ENCODE measurements at places on chromosomes 4 and X. TPM values are rescaled to one million over a fixed set of nuclear protein-coding genes. Genes with fewer than 3 reads are reported as not detected.

DNA sequence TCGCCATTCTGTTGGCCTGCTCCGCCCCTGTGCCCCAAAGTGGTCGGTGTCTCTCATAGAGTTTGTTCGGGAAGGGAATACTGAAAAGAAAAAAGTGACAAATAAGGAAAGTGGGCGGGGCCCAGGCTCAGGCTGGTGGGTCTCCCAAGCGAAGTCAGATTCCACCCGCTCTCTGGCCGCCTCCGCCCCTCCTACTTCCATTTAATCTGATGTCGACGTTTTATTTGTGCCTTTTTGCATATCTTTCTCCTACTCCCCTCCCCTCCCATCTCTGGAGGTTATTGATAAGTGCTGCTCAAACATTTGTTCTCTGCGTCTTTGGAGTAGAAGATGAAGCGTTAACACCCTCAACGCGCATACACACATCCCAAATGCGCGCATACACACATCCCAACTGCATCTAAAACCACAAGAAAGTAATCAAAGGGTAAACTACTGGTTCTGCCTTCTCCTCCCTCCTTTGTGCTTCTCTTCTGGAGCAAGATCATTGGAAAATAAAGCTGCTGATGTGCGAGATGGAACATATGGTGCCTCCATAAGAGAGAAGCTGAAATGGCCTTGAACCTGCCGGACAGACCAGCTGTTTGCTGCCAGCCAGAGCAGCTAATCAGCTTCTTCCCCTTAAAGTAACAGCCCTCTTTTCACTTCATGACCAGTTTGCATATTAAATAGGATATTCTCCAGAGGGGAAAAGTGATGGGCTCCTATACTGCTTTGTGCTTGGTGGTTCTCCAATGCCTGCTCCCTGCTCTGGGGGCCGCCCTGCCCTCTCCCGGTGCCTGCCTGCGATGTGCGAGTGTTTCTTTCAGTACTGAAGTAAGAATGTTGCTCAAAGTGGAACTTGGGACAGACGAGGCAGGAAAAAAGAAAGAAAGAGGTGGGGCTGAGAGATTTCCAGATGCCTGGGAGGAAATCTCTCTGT lies 3.1 kb downstream of the MAMLD1 start:
- no peak for DNase-seq

GRCh38 chrX:107571296-107571998 lies 56.9 kb upstream of the PRPS1 start:
- DNase-seq: peak; percentile 82

DNA sequence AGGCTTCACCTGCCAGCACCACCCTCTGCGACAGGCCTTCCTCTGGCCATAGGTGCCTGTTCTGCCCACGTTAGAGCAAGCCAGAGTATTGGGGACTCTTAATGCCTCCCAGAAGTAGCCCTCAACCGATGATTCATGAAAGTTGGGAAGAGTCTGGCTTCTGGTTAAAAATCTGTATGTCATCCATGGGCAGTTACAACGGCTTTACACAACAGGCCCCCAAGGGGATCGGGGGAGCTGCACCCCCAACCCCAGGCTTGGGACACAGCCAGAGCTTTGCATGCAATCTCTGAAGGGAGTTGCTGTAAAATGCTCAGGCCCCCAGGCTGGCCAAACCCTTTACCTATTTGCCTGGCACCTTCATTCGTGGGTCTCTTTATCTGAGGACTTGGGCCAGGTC lies 5.4 kb upstream of the CYTL1 start:
- no peak for DNase-seq

DNA sequence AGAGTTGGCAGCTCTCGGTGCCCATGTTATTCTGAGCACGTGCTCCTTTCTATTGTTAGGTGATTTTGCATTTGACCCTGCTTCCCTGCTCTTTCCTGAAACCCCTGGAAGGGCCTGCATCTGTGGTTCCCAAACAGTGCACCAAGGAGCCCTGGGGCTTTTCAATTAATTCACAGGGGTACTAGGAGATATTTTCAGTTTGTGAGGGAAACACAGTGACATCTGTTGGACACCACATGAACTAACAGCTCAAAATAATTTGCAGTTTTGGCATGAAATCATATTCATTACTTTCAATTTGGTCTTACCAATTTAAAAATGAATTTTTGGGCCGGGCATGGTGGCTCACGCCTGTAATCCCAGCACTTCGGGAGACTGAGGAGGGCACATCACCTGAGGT lies 156.6 kb downstream of the GATB start:
- no peak for DNase-seq

- no peak for DNase-seq
These were observed 11.1 kb upstream of the SMIM14 start for GRCh38 chr4:39649639-39650265.

DNA sequence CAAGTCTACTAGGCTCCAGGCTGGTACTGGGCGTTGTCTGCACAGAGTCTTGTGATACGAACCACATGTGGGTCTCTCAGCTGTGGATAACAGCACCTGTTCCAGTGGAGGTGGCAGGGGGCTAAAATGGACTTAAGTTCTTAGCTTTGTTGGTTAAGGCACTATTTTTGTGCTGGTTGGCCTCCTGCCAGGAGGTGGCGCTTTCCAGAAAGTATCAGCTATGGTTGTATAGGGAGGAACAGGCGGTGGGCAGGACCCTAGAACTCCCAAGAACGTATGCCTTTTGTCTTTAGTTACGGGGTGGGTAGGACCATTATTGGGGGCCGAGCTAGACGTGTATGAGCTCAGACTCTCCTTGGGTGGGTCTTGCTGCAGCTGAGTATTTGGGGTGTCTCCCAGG lies 1138.4 kb downstream of the PCDH19 start:
- DNase-seq: no peak

DNA sequence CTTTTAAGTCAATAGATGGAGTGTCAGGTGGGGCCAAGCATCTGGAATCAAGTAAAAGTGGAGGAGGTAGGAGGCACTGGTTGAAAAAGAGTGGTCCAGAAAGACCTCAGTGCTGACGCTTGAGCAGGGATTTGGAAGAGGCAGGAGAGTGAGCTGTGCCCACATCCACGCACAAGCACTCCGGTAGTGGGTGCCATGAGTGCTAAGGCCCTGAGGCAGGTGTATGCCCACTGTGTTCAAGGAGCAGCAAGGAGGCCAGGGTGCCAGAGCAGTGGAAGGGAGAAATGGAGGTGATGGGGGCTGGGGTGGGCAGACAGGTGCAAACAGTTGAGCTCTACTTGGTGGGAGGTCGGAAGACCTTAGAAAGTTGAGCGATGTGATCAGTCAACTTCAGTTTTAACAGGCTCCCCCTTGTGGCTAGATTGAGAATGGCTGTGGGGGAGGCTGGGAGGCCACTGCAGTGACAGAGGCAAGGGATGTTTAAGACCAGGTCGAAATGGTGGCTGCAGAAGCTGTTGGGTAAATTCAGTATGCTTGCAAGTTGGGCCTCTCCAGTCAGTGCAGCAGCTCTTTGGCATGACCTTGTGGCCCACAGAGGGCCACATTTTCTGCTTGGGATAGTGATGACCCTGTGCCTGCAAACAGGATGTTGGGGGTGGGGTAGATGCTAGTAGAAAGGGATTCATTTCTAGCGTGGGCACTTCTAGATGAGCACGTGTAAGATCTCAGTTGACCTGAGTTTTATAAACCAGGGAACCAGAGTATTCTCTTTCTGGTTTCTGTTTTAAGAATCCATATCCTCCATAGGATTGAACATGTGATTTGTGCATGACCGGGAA lies 12.7 kb downstream of the TKTL1 start:
- no peak for DNase-seq

DNA sequence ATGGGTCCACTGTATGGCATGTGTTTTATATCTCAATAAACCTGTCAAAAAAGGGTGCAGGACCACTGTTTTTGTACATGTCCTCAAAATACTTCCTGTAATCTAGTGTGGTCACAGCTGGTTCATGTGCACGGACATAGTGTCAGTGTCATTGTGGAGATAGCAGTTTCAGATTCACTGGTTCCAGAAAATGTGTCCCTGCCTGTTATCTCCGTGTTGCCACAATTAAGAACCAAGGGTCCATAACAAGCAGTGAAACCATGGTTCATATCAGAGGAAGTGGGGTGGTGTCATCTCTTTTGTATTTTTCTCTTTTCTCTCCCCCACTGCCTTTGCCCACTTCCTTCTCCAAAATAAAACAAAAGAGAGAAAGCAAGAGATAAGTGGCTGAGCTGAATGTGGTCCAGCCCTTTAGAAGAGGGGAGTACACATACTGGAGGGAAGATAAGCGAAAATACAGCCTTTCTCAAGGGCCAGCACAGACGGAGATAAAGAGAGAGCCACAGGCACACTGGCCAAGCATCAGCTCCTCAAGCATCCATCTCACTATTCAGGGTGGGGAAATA lies 51.2 kb downstream of the TBL1X start:
- no peak for DNase-seq

GRCh38 chr4:7607156-7607910 lies 172.6 kb upstream of the PSAPL1 start:
- DNase-seq: no peak

DNA sequence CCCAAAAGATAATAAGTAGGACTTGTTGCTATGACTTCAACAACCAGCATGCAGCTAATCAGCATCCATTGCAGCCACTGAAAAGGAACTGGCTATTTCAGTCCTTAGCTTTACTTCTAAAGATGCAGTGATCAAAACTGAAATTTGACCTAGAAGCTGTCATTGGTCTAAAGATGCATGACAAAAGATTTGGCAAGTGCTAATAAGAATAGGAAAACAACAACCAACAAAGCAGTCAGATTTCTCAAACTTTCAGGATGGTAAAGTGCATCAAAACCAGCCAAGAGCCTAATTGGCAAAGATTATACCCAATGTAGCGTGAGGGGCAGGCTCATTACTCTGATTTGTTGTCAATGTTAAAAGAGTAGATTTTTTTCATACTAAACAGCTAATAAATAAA lies 77.1 kb upstream of the WDR17 start:
- no peak for DNase-seq

GRCh38 chrX:40864972-40865371 lies 129.6 kb upstream of the MED14 start:
- DNase-seq: no peak

GRCh38 chr4:99946356-99947189 lies at the start of gene DNAJB14:
DNAJB14 (minus strand) TSS chr4:99946618; CDS start chr4:99946571, 47 bp downstream.
- no peak for DNase-seq

- no peak for DNase-seq
These were observed 11.9 kb downstream of the STARD8 start for GRCh38 chrX:68659385-68659784.

- no peak for DNase-seq
These were observed 82.0 kb downstream of the WWC2 start for GRCh38 chr4:183181081-183181480.

- no peak for DNase-seq
These were observed 31.5 kb upstream of the IL21 start for GRCh38 chr4:122652379-122652778.

DNA sequence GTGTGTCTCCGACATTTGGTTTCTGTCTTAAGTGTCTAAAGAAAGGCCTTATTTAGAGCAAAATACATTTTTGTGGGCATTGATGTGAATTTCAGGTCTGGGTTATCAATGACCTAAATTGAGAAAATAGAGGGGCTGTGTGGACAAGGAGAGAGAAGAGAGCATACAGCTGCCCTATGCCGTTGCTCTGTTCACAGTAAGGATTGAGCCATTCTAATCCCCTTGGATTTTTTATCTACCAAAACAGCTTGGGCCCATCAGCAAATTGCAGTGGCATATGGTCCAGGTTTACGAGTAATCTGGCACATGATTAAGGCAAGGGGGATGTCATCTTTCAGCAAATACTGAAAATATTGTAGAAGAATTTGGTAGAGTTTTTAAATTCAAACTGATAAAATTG lies 210.2 kb downstream of the ANTXR2 start:
- no peak for DNase-seq

DNA sequence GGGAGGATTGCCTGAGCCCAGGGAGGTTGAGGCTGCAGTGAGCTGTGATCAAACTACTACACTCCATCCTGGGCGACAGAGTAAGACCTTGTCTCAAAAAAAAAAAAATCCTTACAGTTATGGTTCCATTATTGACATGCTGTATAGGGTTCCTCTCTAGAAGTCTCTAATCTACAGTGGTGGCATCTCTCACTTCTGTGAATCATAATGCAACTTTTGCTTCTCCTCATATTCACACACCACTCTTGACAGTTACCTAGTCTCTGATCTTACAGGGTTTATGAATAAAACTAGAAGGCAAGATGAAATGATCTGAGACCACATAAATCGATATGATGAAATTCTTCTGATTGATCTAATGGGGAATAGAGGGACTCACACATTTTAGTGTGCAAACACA lies 40.6 kb downstream of the DOCK11 start:
- DNase-seq: no peak

GRCh38 chrX:13659063-13659462 lies 6.1 kb downstream of the TCEANC start:
- no peak for DNase-seq

GRCh38 chr4:15778289-15779241 lies at the start of gene CD38:
CD38 (plus strand) TSS chr4:15778328; CDS start chr4:15778415, 87 bp downstream.
- no peak for DNase-seq

GRCh38 chr4:100428051-100428450 lies 89.8 kb downstream of the EMCN start:
- peak; percentile 62 for DNase-seq

PPP4R3C gene
- not detected for total RNA-seq

ARR3 gene
- not detected for total RNA-seq

PHF8 gene
- 13.2 TPM for total RNA-seq

LUZP4 gene
- not detected for total RNA-seq

FGF5 gene
- 4.4 TPM for total RNA-seq

NEUROG2 gene
- total RNA-seq: not detected

SPON2 gene
- total RNA-seq: 10.9 TPM
